Endothelial cell (in vitro differentiated cells): ENCODE measurements at places on chromosomes 6 and 20. TPM values are rescaled to one million over a fixed set of nuclear protein-coding genes. Genes with fewer than 3 reads are reported as not detected.

GRCh38 chr6:134714113-134714512 is 235.8 kb downstream of the ALDH8A1 start:
- DNase-seq, result no peak

DNA sequence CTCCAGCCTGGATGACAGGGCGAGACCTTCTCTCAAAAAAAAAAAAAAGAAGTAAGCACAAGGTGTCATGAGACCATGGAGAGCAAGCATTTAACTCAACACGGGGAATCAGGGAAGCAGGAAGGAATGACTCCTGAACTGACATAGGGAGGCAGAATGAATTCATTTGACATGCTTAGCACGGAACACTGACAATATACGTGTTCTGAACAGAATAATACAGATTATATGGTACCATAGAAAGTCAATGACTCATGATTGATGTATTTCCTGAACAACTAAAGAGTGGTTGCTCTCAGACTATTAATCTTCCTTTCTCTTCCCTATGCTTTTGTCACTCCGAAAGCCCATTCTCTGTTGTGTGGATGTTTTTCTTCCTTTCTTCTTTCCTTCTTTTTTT is 20.7 kb upstream of the ASIP start:
- DNase-seq, result no peak

GRCh38 chr6:14286144-14286543 is 168.6 kb downstream of the CD83 start:
- no peak for DNase-seq

DNA sequence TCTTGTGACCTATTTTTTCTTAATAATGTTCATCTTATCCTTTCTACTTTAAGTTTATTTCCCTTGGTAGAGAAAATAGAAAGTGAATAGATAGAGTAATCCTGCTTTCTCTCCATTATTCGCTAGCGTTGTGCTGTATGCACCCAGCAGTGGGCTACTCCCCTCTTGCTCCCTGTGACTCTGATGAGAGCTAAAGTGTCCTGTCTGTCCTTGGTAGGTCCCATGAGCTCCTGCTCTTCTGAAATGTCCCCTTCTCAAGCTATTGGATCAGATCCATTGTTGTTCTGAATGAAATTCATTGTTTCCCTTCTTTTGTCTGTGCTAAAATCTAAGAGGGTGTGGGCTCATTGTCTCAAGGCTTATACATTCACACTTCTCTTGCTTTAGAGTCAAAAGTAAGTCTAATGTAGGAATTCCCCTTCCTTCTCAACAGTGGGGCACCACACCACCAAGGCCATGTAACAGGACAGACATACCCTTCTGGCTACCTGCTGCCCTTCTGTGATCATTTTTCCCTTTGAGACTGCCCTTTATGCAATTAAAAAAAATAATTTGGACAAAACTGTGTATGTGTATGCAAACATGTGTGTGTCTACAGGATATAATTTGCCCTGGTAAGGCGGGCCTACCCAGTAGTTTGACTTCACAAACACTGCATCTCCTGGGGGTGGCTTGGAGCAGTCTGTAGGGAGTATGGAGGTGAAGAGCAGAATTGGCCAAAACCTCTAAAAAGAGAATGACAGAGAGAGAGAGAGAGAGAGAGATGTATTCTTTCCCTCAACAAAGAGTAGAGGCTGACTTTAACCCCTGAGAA is 167.0 kb upstream of the MYLIP start:
- no peak for DNase-seq

- no peak for DNase-seq
Observed at GRCh38 chr20:21189761-21190523, 64.1 kb downstream of the KIZ start.

GRCh38 chr20:63027922-63028389 is 21.2 kb upstream of the BHLHE23 start:
- DNase-seq, result no peak

Gene ULBP2
- total RNA-seq, result 9.9 TPM

- no peak for DNase-seq
Observed at GRCh38 chr6:121333196-121333595, 1.1 kb downstream of the TBC1D32 start.

- DNase-seq, result no peak
Observed at GRCh38 chr6:120805276-120805675, 529.0 kb downstream of the TBC1D32 start.

Gene IMPG1
- total RNA-seq, result not detected

DNA sequence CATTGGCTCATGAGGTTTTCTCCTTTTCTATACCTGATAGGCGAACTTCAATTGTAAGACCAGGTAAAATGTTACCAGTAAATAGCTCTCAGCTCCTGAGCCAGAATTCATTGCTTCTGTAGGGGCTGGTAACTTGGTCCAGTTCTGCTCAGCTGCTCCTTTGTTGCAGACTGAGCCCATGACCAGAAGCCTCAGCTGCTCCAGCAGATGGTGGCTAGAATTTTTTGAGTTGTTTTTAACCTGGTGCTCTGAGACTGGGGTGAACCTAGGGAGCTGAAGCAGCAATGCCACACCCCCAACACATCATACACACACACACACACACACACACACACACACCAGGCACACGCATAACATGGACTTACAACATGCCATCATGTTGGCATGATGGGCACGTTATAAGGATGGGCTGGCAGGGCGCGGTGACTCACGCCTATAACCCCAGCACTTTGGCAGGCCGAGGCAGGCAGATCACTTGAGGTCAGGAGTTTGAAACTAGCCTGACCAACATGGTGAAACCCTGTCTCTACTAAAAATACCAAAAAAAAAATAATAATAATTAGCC is 103.1 kb downstream of the QRSL1 start:
- no peak for DNase-seq

Gene SLC9A8
- total RNA-seq, result 10.5 TPM

DNA sequence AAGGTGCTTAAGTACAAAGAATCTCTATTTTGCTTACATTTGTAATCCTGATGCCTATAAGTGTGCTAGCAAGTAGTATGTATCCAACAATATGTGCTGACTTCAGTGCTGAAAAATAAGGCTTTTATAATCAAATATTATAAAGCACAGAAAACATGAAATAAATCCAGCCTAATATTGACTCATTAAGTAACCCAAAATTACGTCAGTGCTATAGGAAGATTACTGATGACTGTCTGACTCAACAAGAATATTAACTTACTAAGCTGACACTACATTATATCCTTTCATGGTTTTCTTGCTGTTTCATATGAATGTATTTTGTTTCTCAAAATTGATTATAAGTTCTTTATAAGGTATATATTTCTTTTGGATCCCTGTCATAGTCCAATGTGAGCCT is 76.1 kb downstream of the ME1 start:
- no peak for DNase-seq

GRCh38 chr6:36386495-36387439 is 702 bp downstream of the ETV7 start:
- peak; percentile 25 for DNase-seq

DNA sequence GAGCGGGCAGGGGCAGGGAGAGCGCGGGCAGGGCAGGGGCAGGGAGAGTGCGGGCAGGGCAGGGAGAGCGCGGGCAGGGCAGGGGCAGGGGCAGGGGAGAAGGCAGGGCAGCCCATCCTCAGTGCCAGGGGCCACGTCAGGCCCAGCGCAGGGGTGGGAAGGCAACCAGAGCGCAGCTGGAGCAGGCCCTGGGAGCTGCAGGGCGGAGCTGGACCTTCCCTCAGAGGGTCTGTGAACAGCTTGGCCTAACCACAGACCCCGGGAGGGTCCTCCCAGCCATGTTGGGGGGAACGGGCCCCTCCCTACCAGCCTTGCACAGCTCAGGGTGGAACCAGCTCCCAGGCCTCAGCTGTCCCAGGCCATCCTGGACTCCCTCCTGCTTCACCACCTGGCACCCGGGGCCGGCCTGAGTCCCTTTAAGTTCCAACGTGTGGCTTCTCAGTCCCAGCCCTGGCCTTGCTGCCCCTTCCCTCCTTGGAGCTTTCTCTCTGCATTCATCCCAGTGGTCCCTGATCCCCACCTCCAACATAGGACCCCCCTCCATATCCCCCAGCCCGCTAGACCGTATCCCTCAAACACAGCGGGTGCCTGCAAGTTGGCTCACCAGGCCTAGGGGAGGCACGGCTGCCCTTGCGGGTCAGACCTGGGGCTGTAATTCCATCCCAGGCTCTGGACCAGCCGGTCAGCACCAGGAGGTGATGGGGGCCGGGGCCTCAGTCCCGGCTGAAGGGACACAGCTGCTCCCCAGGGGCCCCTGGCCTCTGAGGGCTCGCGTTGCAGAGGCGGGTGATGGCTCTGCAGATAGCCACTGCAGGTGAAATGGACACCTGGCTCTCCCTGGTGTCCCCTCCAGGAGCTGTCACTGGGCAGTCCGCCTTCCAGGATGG is 5.6 kb upstream of the ZBTB46 start:
- DNase-seq, result no peak

GRCh38 chr6:27474172-27474465 is 1.2 kb upstream of the ZNF184 start:
- DNase-seq, result no peak

Gene MYCT1
- 178 TPM for total RNA-seq

- no peak for DNase-seq
Observed at GRCh38 chr6:4606821-4607704, 169.1 kb upstream of the CDYL start.

Gene TPBG
- total RNA-seq, result 21.8 TPM

DNA sequence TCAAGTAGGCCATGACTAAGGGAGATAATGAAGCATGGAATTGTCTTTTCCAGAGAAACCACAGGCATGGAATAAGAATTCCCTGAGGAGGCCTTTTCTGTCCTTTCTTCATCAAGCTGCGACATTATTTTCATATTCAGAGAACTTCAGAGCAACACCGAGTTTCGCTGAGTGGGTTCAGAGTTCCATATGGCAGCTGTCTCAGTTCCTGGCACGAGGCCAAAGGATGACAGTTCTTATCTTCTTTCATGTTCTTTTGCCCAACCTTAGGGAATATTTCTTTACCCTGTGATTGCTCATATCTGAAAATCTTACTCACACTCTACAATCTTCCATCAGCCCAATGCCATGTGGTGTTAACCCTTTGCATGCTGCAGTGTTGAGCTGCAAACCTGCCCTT is 135.3 kb upstream of the BMP2 start:
- DNase-seq, result no peak

GRCh38 chr6:40960742-40961430 is 78.1 kb downstream of the UNC5CL start:
- no peak for DNase-seq

GRCh38 chr20:59783641-59784010 is 149.8 kb downstream of the SYCP2 start:
- no peak for DNase-seq

GRCh38 chr20:50932016-50932485 is 814 bp upstream of the ADNP start:
- no peak for DNase-seq

DNA sequence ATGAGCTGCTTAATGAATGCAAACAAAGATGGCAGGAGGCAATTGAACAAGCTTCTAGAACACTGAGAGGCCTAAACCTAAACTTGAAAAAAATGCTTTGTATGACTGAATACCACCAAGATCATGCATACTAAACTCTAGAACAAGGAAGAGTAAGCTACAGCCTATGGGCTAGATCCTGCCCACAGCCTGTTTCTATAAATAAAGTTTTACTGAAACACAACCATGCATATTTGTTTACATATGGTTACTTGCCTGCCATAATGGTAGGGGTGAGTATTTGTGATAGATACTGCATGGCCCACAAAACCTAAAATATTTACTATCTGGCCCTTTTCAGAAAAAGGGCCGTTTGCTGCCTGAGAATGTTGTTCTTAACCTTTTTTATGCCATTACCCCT is 37.0 kb downstream of the ZFP64 start:
- no peak for DNase-seq

GRCh38 chr6:169456840-169457239 is 203.2 kb upstream of the THBS2 start:
- DNase-seq, result no peak

Gene C6orf15
- total RNA-seq, result not detected

DNA sequence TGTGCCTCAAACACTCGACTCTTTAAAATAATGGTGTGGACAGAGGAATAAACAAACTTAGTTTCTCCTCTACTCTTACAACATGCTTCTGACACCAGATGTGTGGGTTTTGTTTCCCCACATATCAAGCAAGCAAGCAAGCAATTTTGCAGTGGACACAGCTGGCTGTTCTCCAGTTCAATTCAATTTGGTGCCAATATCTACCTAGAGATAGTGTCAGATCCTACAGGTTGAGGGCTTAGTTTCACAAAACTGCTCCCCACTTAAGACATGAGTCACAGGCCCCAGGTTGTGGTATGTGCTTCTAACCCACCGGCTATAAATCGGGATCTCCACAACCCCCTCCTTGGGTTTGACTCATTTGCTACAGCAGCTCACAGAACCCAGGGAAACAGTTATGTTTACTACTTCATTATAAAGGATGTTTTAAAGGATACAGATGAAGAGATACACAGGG is 131.4 kb upstream of the TRAF3IP2 start:
- DNase-seq, result no peak

GRCh38 chr6:166754218-166755030 is 127.4 kb upstream of the RPS6KA2 start:
- no peak for DNase-seq

Gene COL9A1
- total RNA-seq, result 0.77 TPM

- peak; percentile 14 for DNase-seq
Observed at GRCh38 chr6:135183002-135183531, 2.0 kb downstream of the MYB start.

GRCh38 chr6:156710479-156710878 is 66.7 kb upstream of the ARID1B start:
- no peak for DNase-seq

- peak; percentile 54 for DNase-seq
Observed at GRCh38 chr6:27176523-27177484, 70.7 kb upstream of the PRSS16 start.

- no peak for DNase-seq
Observed at GRCh38 chr20:2295886-2296515, at the start of gene TGM3. Gene TGM3, plus strand, starts transcription at chr20:2296001. Its CDS starts 63 bp downstream, at chr20:2296064.

Gene EPPIN
- total RNA-seq, result not detected

GRCh38 chr6:82045965-82046756 is 201.4 kb downstream of the IBTK start:
- DNase-seq, result no peak

DNA sequence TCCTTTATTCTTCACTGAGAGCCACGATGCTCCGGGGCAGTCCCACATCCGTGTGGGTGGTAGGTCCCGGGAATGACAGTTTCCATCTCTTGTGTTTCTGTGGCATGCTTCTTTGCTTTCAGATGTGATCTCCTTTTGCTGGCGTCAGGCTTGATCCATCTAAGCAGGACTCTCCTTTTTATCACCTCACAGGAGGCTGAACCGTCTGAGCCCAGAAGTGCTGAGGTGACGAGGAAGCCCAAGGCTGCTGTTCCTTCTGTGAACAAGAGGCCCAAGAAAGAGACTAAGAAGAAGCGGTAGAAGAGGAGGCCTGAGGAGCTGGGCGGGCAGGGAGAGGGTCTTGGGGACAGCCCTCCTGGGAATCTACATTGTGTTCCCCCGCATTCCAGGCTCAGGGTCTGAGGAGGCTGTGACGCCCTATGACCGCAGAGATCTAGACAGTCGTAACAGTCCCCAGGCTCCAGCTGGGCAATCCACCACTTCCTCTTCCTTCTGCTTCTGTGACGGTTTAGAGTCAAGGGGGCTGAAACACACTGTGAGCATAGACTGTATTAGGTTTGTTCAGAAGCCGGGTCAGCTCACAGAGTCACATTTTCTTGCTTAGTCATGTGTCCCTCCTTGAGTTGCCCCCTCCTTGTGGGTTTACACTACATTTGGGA is 26.8 kb downstream of the MANBAL start:
- DNase-seq, result no peak

Gene HRH3
- not detected for total RNA-seq

GRCh38 chr6:44225579-44226325 is 2.4 kb downstream of the SLC29A1 start:
- no peak for DNase-seq

- peak; percentile 62 for DNase-seq
Observed at GRCh38 chr20:58086763-58087561, 141.5 kb downstream of the ANKRD60 start.

Gene ARFGEF3
- 6.4 TPM for total RNA-seq
